ENCODE measurements at places on chromosomes 7 and 10.
A peak's percentile ranks its signal among the peaks of the same experiment; 100 is the strongest.

DNA sequence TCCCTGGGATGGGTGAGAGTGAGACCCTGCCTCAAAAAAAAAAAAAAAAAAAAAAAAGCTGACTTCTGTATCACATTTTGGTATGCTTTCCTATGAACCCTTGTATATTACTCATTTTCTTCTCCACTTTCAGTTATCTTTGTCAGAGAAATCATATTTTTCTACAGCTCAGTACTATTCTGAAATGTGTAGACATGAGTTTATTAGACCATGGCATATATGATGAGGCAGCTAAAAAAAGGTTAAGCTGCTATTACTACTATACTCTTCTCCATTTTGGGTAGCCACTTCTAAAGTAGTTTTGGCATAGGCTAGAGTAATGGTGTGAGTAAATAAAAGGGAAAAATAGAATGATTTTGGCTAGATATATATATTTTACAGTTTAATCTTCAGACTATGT, 53.4 kb downstream of the MLLT10 start:
- DNase-seq = no peak

- no peak for DNase-seq
Measured at GRCh38 chr10:110212119-110213006, 5.0 kb downstream of the MXI1 start.

GRCh38 chr10:130808243-130808642, 503.3 kb downstream of the TCERG1L start:
- DNase-seq = peak; percentile 19

DNA sequence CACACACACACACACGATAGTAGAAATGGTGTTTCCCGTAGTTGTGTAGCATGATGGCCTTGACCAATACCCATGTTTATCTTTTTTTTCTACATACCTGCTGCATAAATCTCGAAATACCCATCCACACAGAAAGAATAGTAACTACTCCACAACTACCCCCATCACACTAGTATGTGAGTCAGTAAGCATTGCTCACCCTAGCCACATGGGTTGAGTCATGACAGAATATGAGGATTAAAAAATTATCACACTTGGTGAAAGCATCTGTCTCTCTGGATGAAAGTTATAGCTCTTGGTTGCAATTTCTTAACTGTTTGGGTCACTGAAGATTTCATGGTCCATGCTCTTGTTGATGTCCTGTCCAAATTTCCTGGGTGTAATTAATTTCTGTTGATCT, 103.4 kb upstream of the MDFIC start:
- DNase-seq = no peak

GRCh38 chr10:80515941-80516340, 21.8 kb upstream of the SH2D4B start:
- no peak for DNase-seq

DNA sequence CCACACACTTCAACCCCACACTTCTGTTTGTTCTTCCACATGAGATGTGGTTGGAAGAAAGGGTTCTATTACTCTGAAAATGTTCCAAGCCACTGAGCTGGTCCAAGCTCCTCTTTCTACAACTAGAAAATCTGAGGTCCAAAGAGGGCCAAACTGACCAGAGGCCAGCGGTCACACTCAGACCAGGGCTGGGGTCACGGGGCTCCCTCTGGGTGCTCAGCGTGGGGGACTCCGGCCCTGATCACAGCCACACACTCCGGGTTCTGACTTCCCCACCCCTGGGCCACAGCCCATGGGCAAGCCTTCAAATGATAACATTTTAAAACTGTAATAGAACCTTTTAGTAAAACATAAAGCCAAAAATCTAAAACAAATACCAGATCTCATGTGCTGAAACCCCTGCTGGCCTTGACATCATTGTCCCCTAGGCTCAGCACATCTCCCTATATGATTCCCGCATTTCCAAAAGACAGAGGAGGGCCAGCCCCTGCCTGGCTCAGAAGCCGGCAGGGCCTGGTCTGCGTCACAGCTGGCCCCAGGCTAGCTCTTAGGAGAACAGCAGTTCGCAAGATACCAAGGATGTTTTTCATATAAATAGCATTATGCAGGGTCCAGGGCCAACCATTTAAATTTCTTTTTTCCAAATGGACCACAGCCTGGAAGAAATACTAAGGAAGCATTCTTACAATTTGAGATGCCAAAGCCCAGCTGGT, 3.3 kb downstream of the CRYGN start:
- no peak for DNase-seq

GRCh38 chr10:3036155-3037021, 31.0 kb upstream of the PFKP start:
- DNase-seq = no peak

DNA sequence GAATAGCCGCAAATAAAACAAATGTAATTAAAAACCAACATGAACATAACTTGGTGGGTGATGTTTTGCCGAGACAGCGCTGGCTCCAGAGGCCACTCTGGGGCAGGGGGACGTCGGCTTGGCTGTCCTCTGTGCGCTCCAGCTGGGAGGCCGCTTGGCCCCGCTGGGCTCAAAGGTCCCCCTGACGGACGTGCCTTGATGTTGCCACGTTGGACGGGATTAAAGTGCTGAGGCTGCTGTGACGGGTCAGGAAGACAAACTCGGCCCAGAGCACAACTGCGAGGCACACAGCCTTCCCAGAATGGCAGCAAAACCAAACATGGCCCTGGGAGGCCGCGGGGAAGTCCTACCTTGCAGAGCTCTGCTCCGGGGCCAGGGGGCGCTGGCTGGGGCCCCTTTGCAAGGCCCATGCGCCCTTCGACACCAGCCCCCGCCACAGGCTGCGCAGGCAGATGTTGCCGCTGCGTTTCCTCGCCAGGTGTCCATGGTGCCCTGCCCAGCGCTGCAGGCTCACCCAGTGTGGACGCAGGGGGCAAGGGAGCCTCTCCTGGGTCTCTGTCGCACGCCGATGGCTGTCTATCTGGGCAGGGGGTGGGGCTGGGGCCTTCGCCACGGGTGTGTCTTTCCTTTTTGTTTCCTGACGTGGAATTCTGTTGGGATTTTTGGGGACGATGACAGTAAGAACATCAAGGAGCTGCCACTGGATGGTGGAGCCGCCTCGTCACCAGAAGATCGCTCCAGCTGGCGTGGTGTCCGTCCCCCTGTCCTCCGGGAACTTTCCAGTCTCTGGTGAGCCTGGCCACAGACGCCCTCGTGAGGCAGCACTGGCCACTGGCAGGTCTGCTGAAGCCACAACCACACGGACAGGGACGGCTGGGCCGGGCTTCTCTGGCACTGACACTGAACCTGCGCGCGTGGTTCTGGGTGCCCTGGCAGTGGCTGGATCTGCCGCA, 99.6 kb upstream of the DIP2C start:
- peak; percentile 63 for DNase-seq

GRCh38 chr7:77199013-77199966, at the start of gene FGL2:
TSS of gene FGL2 (minus strand) at chr7:77199819. CDS start at chr7:77199793, 26 bp downstream.
- DNase-seq = peak; percentile 64

DNA sequence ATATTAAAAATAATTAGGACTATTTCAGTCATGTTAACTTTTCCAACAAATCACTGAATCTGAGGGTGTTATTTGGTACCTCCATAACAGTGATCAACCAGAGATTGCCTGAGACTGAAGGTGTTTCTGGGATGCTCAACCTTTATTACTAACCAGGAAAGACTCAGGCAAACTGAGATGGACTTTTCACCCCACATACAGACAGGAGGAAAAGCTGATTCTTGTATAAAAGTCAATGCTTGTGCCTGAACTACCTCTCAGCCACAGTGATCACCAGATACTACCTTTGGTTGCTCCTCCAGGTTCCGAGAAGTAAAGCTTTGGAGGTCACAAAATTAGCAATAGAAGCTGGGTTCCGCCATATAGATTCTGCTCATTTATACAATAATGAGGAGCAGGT, 1.9 kb downstream of the AKR1C3 start:
- no peak for DNase-seq

GRCh38 chr7:47908720-47909119, 39.5 kb downstream of the PKD1L1 start:
- DNase-seq = no peak

GRCh38 chr10:101358706-101359300, 4.8 kb downstream of the BTRC start:
- DNase-seq = no peak

Data from activated CD8-positive, alpha-beta memory T cell treated with anti-CD3 and anti-CD28 coated beads for 24 hours (primary cell).